Tibial nerve (tissue), 4 donors: ENCODE measurements at places on chromosomes 7 and 10.

DNA sequence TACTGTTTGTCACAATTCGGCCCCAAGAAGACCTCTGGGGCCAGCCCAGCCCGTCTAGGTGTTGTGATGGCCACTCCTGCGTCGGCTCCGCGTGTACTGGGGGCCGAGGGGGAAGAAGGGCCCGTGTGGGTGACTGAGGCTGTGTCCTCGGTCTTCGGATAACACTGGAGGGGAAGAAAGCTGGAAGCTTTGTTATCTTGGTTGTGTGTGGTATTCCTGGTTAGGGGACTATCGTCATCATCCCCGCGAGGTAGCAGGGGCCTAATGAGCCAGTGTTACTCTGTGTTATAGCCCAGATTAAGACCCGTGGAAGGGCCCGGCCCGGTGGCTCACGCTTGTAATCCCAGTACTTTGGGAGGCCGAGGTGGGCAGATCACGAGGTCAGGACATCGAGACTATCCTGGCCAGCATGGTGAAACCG, 854 bp downstream of the MTG1 start:
- DNase-seq: no peak

DNA sequence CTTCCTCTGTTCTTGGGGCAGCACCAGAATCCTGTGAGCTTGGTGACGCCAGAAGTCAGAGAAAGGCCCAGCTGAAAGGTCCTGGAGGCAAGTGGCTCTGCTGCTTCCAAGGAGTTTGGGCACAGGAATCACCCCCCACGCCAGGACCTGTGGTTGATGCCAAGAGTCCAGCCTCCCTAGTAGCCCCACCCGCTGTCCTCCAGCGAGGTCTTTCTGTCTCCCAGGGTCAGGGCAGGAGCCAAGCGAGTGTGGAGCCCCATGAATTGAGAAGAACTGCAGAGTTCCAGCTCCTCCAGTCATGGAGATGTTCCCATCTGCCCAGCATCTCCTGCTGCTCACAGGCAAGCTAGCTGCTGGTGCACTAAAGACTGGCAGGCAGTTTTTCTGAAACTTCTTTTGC, 631.7 kb upstream of the MGMT start:
- DNase-seq: no peak

DNA sequence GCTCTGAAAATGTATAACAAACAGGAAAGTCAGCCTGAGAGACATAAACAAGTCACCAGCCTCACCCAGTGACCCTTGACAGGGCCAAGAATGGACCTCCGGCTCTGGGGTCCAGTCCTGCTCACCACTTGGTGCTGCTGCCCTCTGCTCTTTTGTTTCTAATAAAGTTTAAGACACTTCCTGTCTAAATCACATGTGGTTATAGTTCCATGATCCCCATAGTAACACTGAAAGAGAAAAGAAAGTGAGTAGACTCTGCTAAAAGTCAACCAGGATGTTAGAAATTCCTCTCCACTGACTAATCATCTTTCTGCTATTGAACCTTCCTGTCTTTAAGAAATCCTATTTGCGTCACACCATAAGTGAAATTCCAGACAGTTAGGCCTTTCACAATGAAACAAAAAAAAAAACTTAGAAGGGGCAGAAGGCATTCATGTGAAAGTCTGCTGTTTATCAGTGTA, 179.2 kb upstream of the BET1 start:
- DNase-seq: no peak

- DNase-seq: no peak
These were observed 98.2 kb downstream of the PRPF18 start for GRCh38 chr10:13684806-13685482.
